ENCODE measurements at places on chromosomes 13 and 19. TPM values are rescaled to one million over a fixed set of nuclear protein-coding genes. Genes with fewer than 3 reads are reported as not detected.

DHX34 gene
- total RNA-seq = 25.9 TPM

LATS2 gene
- total RNA-seq = 11.7 TPM

SPRED3 gene
- total RNA-seq = 11.0 TPM

NLRP11 gene
- total RNA-seq = 0.13 TPM

PALM3 gene
- total RNA-seq = 3.9 TPM

TUBA3C gene
- total RNA-seq = 189 TPM

RPL18 gene
- 2,830 TPM for total RNA-seq

DNA sequence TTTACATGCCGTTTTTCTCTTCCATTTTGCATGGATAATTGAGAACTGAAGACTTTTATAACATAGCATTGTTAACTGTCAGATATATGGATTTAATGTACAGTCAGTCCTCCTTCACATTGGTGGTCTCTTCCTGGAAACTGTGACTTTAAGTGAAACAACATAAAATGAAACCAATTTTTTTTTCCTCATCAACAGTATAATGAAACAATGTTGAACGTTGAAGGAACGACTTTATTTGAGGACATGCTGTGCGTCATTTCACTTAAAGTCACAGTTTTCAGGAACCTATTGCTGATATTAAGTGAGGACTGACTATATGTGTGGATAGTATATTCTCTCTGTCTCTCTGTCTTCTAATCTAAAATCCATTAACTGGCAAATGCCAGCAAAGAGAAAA, 54.8 kb downstream of the COG3 start:
- DNase-seq = no peak

DNA sequence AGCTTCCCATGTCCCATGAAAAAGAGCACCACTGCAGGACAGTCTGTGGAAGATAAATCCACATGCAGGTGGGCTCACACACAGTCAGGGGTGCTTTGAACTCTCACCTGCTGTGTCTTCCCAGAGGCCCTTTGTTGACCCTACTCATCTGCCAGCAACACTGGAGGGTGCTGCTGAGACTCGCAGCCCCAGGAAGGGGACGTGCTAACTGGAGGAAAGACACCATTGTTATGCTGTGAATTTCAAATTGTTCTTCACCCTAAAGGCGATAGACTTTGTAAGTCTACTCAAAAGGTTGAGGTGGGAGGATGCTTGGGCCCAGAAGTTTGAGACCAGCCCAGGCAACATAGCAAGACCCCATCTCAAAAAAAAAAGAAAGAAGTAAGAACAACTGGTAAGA, 107.3 kb upstream of the SERP2 start:
- DNase-seq = no peak

- no peak for DNase-seq
These were observed 473.5 kb downstream of the GPC6 start for GRCh38 chr13:93700115-93700514.

DNA sequence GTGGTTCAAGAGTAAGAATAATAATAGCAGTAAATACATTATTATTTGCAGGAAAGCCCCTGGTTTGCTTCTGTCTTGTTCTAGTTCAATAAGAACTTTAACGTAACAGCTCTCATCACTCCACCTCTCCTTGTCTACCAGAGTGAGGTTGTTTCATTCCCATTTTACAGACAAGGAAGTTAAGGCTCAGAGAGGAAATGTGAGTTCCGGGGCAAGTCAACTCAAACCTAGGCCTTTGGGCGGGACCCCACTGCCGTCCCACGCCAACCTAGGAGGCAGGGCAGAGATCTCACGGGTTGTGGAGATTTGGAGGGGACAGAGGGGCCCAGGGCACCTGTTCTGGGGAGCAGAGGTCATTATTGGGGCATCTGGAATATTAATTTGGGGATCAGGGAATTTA, 1.5 kb downstream of the MAP4K1 start:
- no peak for DNase-seq

DNA sequence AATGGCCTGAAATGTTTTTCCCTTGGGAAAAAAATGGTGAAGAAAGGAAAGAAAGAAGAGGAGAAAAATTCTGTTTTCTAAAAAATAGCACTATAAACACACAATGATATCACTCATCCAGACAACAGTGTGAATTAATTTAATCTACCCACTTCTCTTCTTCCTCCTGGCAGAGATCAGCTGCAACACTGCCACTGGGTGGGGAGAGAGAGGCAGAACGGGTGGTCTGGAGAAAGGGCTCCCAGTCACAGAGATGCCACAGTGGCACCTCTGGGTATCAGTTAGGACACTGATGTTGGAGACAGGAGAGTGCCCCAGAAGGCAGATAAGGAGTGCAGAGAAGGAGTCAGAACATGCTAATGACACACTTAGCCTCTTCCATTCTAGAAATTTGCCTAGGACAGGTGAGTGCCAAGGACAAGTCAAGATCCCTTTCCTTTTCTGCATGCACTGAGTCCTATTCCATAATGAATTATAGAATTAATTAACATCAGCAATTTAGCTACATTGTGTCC, 168.6 kb downstream of the SUCLA2 start:
- DNase-seq = no peak

GRCh38 chr19:42313096-42313839, at the start of gene TMEM145:
TSS of gene TMEM145 (plus strand) at chr19:42313309. CDS start at chr19:42313377, 68 bp downstream.
- peak; percentile 42 for DNase-seq

GRCh38 chr13:58480061-58480460, 848.5 kb downstream of the PCDH17 start:
- DNase-seq = no peak

DNA sequence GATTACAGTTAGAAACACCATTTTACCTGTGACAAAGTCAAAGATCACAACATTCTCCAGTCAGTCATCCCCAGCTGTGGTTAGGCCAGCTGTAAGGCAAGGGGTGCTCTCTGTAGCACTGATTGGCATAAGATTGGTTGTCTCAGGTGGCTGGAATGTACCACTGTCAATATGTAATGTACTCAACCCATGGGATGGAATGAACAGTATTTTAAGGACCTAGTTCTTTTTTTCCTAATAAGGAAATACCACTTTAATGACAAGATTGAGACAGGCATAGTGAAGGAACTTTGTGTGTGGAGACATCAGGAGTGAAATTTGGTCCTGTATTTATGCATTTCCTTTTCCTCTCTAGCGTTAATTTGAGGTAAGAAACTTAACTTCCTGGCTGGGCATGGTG, 310.7 kb downstream of the ITGBL1 start:
- peak; percentile 22 for DNase-seq

DNA sequence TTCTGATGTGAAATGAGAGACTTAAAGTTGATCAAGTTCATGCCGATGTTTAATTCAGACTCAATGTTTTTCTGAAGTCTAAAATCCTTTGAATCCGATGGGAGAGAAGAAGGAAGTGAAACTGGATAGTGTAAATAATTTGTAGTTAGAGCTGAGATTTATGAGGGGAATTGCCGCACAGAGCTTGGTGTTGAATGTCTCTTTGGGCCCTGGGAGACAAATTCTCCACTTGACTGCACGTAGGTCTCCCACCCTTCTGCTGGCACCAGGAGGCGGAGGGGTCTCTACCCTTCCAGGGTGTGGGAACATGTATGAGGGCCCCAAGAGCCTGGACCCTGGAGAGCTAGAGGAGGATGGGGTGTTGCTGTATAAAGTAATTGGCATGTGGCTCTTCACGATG, 140.8 kb upstream of the SERP2 start:
- no peak for DNase-seq

GRCh38 chr13:55263045-55263444, 1877.7 kb upstream of the PRR20A start:
- no peak for DNase-seq

DNA sequence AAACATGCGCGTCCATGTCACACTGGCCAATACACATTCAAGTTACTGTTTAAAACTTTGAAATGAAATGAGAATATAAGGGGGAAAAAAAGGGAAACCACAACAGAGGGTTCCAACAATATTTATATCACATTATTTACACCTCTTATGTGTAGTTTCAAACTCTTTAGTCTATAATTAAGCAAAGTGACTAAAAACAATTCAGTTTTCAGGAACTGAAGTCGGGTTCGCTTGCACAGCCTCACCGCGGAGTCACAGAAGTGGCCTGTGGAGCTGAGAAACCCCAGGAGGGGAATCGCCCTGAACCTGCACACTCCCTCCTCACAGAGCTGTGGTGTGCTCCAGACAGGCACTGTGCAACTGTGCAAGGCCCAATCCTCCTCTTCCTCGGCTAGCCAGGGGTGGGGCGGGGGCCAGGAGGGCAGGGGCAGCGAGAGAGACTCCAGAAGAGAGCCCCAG, 75.9 kb downstream of the STK24 start:
- no peak for DNase-seq

- DNase-seq = no peak
These were observed 10.7 kb upstream of the FPR3 start for GRCh38 chr19:51784109-51784785.

- DNase-seq = no peak
These were observed 14.6 kb downstream of the ZNF442 start for GRCh38 chr19:12350890-12351197.

GRCh38 chr13:98295371-98295770, 118.3 kb upstream of the RNF113B start:
- DNase-seq = no peak

GRCh38 chr13:28494504-28494777, 487 bp downstream of the FLT1 start:
- no peak for DNase-seq

- DNase-seq = peak; percentile 84
These were observed 21.9 kb upstream of the ZNF432 start for GRCh38 chr19:52070496-52070895.

- no peak for DNase-seq
These were observed 739.1 kb downstream of the DIAPH3 start for GRCh38 chr13:59424661-59425060.

DNA sequence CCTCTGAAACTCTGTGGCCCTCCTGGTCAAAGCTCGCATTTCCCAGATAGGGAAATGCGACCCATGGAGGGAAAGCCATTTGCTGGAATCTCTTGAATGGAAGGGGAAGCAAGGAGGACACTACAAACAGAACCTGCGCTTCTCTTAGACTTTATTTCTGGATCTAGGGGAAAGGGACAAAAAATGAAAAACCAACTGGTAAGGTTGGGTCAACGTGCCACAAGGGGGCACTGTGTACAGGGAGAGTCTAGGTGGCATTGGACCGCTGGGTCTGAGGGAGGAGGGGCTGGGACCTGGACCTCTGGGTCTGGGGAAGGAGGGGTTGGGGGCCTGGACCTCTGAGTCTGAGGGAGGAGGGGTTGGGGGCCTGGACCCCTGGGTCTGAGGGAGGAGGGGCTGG, 5.0 kb downstream of the KLK4 start:
- DNase-seq = no peak

DNA sequence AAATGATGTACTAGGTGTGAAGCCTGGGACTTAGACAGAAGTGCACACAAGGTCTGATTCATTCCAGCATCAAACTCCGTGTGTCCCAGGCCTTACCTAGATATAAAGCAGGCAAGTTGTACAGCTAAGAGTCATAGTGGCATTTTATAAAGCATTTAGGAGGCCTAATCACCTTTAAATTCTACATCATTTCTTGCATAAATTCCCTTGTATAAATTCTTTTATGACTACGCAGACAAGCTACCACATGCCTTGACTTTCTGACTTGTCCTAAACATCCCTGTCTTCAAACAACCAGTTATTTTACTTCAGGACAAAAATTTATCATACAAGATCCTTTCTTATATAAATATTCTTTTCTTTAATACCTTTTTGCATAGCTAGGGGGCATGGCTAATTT, 22.5 kb downstream of the TMEM255B start:
- DNase-seq = no peak

GRCh38 chr13:105497597-105497996, 1037.9 kb downstream of the EFNB2 start:
- no peak for DNase-seq

DNA sequence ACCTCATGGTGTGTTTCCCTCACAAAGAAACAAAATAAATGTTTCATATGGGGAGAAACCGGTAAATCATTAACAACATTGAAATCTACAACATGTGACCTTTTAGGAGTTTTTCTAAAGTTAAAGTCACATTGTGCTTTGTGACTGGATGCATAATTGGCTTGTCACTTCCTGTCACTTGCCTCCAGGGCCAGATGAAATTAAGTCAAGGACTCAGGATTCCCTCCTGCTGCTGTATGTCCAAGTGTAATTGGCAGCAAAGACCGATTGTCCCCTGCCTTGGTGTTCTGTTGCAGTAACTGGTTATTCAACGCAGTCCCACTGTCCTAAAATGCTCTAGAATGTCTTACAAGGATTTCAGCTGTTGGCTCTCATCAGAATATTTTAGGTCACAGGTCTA, 448.2 kb downstream of the LIG4 start:
- no peak for DNase-seq

Data from HT1080 (cell line).